ENCODE measurements at places on chromosomes 4 and X. TPM values are rescaled to one million over a fixed set of nuclear protein-coding genes. Genes with fewer than 3 reads are reported as not detected.

DNA sequence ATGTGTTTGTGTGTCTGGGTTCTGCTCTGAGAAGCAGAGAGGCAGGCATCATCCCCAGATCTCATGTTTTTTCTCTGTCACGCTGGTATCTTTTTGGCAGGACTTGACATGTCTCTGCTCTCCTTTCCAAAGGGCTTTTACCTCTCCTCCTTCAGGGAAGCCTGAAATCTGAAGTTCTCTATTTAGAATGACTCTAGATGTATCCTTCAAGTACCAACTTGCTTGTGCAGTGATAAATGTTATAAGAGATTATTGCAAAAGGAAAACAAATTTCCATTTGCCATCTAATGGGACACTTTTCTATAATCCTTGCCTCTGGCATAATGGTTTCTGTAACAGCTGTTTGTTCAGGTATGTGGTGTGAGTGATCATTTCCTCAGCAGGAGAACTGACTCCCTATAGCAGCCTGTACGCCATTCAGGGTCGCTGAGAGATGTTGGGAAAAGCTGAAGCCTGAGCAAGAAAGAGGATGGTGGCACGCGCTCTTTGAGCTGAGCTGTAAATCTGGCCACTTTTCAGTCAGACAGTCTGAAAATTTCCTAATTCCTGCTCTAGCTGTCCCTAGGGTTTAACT is 72.5 kb downstream of the CNGA2 start:
- no peaks in the 10 kb centered on the region for H3K27me3 ChIP-seq
- no peaks in the 10 kb centered on the region for H3K4me1 ChIP-seq
- H3K36me3 ChIP-seq: no peaks in the 10 kb centered on the region
- no peak overlapping the region for H3K27ac ChIP-seq

DNA sequence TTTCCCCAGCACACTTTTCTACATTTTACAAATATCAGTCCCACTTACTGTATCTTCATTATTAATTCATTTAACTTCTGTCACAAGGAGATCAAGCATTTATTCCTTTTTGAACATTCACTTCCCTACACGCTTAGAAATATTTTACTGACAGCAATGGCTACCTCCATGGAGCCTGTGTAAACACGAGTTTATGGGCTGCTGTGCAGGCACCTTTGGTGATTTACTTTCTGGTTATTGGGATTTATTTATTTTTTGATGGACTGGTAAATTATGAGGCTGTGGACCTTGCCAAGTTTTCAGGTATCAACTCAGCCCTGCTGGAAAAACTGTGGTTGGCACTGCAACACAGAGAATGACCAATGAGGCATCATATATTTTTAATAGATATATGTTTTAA is 45.4 kb upstream of the PAQR3 start:
- no peaks in the 10 kb centered on the region for H3K4me1 ChIP-seq
- DNase-seq: no peak
- H3K4me3 ChIP-seq: no peak overlapping the region
- no peaks in the 10 kb centered on the region for H3K27me3 ChIP-seq
- H3K36me3 ChIP-seq: no peaks in the 10 kb centered on the region

GRCh38 chr4:36281384-36282106 is at the start of gene DTHD1:
DTHD1 (plus strand) TSS chr4:36281616; CDS start chr4:36281759, 143 bp downstream.
- no peaks in the 10 kb centered on the region for H3K36me3 ChIP-seq
- peaks cover 3% of the 10 kb centered on the region for H3K4me1 ChIP-seq
- H3K4me3 ChIP-seq: no peak within 1 kb of the TSS
- no peak for DNase-seq
- H3K27me3 ChIP-seq: no peaks in the 10 kb centered on the region

DNA sequence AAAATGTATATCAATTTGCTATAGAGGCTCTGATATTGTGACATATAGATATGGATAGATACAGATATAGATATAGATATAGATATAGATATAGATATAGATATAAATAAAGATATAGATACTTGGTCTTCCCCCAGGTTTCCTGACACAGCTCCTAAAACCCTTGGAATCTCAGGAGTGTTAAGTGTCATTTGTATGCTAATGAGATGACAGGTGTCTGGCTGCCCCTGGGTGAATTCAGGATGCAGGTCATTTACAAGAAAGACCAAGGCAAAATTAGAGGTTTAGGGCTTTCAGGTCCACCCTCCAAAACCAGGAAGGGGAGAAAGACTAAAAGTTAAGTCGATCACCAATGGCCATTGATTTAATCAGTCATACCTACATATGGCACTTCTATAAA is 1034.8 kb downstream of the PDHA2 start:
- DNase-seq: no peak
- no peaks in the 10 kb centered on the region for H3K27me3 ChIP-seq
- no peak overlapping the region for H3K4me3 ChIP-seq
- H3K27ac ChIP-seq: no peak overlapping the region

DNA sequence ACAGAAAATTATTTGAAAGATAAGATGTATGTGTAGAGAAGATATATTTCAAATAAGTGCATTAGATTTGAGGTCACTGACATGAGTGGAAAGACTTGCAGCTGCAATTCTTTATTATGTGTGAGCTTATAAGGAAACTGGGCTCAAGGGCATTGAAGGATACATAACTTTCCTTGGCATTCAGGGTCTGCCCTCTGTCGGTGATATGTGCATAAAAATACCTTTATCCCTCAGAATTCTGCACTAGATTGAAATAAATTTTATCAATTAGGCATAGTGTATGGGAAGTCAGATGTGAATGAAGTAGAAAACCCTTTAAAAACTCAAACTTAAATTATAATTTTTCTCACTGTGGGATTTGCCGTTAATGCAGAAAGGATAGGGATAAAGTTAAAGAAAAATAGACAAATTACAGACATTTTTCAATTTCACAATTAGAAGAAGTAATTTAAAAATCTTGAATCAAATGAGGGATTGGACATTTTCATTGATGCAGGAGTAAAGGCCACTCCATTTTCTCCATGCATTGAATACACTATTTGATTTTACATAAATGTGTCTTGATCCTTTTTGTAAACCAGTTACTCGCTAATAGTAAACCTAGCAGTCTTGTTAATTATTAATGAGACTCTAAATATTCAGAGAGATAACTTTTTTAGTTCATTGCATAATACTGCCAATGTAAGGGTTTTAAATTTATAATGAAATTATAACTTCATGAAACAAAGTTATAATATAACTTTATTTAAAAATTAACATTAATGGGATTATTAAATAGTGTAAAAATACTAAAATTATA is 21.0 kb upstream of the ETNPPL start:
- H3K4me3 ChIP-seq: no peak overlapping the region
- H3K27ac ChIP-seq: no peak overlapping the region
- H3K27me3 ChIP-seq: no peaks in the 10 kb centered on the region
- H3K36me3 ChIP-seq: no peaks in the 10 kb centered on the region
- no peak for DNase-seq
- peaks cover 3% of the 10 kb centered on the region for H3K4me1 ChIP-seq

The HPGDS gene
- not detected for total RNA-seq

- H3K36me3 ChIP-seq: no peaks in the 10 kb centered on the region
- no peak overlapping the region for H3K4me3 ChIP-seq
- H3K4me1 ChIP-seq: no peaks in the 10 kb centered on the region
- DNase-seq: no peak
- H3K27me3 ChIP-seq: no peaks in the 10 kb centered on the region
Measured at GRCh38 chr4:38377195-38377594, 286.8 kb upstream of the KLF3 start.

Data from glutamatergic neuron (in vitro differentiated cells).